Hematopoietic multipotent progenitor cell (in vitro differentiated cells): ENCODE measurements at places on chromosomes 6 and 20.

- no peak for DNase-seq
These were observed 1323.1 kb upstream of the CITED2 start for GRCh38 chr6:140697585-140697984.

DNA sequence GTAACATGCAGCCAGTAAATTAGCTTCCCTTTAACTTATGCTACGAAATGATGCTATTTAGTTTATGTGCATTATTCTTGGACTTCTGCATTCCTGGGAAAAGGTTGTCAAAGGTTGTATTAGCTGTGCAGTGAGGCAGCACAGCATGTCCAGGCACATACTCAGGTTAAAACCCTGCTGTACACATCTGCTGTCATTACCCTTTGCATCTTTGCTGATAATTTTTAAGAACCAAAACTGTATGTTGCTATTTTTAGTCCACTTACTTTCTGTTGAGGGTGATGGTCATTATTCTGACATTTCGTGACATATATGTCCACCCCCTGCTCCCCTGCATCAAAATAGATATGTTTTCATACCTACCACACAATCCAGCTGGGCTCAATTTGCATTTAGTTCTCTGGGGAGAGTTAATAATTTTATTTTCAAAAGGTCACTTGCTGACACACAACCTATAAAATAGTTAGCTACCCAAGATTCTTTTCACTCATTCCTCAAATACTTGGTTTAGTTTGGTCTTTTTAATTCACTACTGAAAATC is 142.5 kb upstream of the SPACA1 start:
- DNase-seq = no peak

GRCh38 chr6:161487694-161488093 is 213.8 kb upstream of the AGPAT4 start:
- DNase-seq = no peak

DNA sequence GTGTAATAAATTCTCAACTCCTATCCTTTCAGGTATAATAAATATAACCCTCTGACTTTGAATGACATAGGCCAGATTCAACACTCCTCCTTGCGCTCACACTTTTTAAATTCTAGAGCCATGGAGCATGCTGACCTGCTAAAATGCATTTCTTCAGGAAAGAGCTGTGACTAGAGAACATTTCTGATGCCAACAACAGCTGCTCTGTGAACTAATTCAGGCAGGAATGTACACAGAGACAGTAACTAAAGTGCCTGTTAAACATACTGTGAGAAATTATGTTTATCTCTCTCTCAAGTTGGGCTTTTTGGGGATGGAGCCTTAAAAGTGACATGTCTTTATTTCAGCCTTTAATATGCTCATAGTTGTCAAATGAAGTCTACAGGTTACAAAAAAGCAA is 8.3 kb downstream of the NHSL1 start:
- no peak for DNase-seq

GRCh38 chr6:108165714-108166663 is at the start of gene NR2E1:
NR2E1 (plus strand) TSS chr6:108166022; CDS start chr6:108166766, 744 bp downstream.
- no peak for DNase-seq

DNA sequence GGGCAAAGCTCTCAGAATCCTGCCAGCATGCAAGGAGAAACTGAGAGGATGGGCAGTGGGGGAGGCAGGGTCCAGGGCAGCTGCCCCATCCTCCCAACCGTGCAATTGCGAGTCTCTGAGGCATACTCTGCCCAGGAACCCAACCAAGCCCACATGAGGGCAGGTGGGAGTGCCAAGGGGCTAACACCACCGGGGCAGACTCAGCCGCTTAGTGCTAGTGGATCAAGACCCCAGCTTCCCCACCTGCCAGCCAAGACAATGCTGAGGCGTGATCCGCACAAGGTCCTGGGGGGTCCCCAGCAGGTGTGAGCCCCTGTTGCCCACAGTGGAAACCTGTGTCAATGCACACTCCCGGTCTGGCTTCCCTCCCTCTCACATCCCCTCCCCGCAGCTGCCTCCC is 48.5 kb upstream of the ENTPD6 start:
- DNase-seq = no peak

GRCh38 chr20:9440892-9441291 is 73.5 kb upstream of the LAMP5 start:
- DNase-seq = no peak

DNA sequence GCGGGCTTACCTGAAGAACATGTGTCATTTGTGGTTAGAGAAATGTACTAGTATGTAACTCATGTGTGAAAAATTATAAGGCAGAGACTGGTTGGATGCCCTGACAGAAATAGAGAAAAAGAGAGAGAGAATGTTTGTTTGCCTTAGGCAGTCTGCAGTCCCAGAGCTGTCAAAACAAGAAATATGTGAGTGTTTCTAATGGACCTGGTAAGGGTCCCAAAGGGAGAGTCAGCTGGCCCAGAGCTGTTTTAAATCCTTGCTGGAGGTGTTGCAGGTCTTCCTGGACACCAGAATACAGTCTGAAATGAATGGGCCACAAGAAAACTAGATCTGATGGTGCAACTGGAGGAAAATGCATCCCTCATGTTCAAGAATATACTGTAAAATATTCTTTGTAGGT is 158.3 kb upstream of the OGFRL1 start:
- DNase-seq = no peak

DNA sequence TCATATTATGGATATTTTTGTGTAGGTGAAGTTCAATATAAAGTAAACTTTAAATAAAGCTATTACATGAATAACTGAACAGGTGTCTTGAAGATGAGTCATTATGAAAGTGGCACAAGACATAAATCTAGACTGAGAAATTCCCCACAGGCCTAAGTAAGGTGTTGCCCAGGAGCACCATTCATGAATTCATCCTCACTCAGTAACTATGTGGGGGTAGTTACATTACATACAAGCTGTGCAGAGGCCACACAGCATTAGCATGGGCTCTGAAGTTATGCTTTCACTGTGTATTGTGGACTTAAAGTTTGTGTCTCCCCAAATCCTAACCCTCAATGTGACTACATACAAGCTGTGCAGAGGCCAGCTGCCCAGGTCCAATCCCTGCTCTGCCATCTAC is 65.9 kb downstream of the BCAS1 start:
- no peak for DNase-seq

DNA sequence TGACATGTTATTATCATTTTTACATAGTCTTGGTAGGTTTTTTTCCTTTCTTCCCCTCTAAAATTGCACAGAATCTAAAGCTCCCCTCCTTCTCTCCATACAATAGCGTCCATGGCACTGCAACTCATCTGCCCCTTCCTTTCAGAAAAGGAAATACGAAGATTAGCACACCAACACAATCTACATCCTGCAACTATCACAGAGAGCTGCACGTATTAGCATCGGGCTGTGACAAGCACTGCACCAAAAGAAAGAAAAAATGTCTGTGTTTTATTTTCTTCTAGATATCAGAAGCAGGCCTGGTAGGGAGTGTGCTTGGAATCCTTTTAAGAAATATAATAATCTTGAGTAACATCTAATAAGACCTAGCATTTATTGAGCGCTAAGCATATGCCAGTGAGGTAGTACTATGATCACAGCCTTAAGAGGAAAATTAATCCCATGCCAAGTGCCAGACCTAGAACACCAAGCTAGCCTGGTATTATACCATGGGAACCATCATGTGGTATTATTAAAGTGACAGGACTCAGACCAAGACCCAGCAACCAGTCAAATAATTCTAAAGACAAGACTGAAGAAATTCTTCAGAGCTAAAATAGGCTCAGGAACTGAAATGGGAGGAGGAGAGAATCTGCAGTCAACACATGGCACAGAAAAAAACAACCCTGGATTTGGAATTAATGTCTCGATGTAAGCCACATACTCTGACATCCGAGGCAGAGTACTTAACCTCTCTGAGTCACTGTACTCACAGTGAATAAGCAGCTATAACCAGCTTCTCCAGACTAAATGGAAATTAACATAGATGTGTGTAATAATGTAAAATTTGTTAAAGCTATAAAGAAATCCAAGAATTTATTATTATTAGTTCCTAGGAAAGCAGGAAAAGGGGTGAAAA is 124.3 kb downstream of the IPCEF1 start:
- DNase-seq = no peak

DNA sequence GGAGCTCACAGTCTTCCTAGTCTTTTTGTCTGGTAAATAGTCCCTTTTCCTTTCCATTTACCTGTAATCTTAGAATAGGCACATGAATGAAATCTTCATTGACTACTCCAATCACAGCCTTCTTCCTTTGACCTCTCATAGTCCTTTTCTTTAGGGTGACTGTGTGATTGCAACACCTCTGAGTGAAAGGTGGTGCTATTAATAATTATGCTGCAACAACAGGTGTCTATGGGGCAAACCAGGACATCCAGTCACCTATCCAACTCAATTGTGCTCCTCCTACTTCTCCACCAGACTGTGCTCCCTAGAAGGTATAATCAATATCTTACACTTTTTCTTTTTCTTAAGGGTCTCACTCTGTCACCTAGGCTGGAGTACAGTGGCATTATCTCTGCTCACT is 29.4 kb downstream of the RIPOR2 start:
- no peak for DNase-seq
